ENCODE measurements at places on chromosomes 16 and 17.
A peak's percentile ranks its signal among the peaks of the same experiment; 100 is the strongest.

DNA sequence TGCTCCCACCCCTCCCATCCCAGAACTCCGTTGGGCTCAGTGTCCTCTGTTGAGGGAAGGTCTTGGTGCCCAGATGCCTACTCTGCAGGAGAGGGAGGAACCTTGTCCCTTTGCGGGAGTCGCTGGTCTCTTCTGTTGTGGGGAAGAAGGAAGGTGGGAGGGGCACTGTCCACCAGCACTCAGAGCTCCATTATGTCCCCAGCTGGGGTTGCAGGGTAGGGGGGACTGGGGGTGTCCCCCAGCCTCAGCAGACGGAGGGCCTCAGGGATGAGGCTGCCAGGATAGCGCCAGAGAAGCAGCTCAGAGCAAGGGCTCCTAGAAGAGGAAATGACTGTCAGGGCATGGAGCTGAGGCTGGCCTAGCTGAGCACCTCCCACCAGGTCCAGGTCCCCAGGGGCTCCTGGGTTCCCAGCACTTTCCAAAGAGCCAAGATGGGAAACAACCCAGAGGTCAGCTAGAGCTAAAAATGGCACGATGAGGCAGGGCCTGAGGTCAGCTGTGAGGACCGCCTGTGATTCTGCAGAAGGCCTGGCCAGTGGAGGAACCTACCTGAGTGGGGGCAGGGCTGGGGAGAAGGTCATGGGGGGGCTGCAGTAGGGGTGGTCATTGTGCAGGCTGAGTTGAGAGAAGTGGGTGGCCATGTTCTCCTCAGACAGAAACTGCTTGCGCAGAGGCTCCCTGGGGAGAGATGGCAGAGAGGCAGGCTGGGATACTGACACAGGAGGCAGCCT is 893 bp downstream of the HCFC1R1 start:
- DNase-seq = no peak

GRCh38 chr17:82859431-82860403 is 19.9 kb upstream of the ZNF750 start:
- DNase-seq = peak; percentile 28

- no peak for DNase-seq
These were observed 22.8 kb upstream of the KDM6B start for GRCh38 chr17:7811251-7811650.

DNA sequence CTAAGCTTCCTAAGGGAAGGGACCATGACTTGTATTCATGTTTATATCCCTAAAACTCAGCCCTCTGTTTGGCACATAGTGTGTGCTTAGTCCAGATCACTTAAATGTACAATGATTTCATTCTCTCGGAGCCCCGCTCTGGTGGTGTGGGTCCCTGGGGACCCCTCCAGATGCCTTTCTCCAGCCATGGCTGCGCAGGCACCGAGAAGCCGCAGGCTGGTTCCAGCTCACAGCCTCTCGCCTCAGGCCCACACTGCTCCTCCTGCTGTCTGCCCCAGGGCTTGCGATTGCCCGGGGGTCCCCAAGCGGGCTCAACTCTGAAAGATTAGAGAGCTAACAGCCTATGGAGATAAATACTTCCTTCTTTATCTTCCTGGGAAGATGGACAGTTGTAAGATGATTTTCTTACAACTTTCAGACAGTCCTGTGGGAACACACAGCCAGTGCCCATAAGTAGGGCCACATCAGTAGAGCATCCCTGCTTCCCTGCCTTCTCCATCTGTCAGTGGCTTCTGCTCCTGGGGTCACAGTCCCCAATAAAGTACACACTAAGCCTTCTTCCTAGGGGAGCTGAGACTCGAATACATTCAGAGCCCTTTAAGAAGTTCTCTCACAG is 66.2 kb downstream of the CENPV start:
- no peak for DNase-seq

GRCh38 chr16:68447653-68448359 is 502 bp downstream of the SMPD3 start:
- DNase-seq = no peak

- DNase-seq = no peak
These were observed 559.9 kb upstream of the CDH8 start for GRCh38 chr16:62596125-62596524.

DNA sequence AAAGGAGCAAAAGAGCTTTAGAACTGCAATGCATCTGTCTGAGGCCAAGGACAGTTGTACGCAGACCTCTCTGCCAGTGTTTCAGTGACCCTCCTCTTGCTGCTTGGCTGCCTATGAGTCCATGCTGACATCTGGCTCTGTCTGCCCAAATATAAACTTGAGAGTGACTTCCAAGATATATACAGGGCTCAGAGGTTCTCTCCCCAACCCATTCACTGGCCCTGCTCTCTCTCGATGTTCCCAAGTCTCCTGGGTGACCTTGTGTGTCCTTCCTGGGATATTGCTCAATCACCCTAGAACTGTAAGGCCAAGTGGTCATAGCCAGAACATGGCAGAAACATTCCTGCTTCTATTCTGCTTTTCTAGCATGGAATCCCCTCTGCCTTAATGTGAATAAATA is 716.3 kb downstream of the WWOX start:
- DNase-seq = no peak

All from activated CD4-positive, alpha-beta T cell treated with anti-CD3 and anti-CD28 coated beads for 24 hours (primary cell).